ENCODE measurements at places on chromosomes 2 and 18. TPM values are rescaled to one million over a fixed set of nuclear protein-coding genes. Genes with fewer than 3 reads are reported as not detected.

DNA sequence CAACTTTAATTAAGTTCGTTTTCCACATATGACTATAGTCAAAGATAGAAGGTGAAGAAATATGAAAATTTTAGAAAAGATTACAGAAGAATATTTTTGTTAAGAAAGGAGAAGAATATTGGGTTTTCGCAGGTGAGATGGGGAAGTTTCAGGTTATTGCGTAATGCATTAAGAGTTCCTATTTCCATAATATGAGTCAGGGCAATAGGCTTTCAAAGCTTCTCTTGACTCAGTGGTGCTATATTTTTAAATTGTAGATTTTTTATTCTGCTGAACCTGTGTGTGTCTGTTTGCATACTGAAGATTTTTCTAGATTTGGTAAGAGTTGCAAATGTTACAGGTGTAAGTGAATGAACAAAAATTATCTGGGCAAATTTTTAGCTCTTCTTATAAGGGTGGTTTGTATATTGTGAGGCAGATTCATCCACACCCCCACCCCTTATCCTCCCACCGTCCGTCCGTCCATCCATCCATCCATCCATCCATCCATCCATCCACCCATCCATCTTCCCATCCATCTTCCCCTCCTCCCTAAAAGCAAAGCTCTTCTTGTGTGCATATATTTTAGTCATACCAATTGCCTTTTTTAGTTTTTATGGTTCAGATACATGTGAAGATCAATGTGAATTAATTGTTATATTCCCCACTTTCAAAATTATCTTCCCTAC lies 69.6 kb downstream of the MYO1B start:
- no peak for DNase-seq

DNA sequence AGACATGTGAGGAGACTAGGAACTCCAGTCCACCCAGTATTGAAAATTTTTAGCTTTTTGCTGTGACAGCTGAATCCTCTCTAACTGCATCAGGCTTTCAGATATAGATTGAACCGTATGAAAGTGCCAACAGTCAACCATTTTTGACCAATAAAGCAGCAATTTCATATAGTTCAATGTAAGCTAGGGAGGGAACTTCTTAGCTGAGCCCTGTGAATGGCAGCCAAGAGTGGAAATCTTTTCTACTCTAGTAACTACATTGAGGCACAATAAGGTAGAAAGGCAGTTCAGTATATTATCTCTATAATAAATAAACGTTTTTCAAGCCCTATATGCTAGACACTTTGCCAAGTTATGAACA lies 96.3 kb upstream of the TANK start:
- DNase-seq: no peak

DNA sequence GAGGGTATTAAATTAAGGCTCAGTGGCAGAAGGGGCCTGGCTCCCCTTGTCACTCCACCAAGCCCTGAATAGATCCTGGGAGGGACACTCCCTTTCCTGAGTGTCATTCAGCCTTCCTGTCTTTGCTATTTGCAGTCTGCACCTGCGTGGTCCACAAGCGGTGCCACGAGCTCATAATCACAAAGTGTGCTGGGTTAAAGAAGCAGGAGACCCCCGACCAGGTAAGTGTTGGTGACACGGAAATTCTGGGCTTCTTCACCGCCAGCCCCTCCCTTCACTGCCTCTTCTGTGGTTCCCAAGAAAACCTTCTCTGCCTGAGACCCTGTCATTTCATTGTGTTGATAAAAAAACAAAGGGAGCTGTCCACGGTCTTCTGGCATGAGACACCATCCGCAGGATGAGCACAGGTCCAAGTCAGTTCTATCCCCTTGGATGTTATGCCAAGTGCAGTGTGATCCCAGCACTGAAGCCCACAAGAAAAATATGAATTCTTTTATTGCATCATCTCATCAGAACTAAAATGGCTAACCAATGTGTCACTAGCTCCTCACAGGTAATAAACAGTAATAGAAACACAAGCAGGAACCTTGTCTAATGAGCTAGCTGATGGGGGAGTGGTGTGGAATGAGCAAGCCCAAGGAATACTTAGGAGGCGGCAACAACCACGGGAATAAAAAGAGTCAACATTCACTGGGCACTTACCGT lies 316.9 kb upstream of the EPAS1 start:
- DNase-seq: no peak

The CCL20 gene
- total RNA-seq: not detected
